ENCODE measurements at places on chromosomes 7 and 10.

- no peak for DNase-seq
These were observed 42.2 kb upstream of the SRGN start for GRCh38 chr10:69045441-69046300.

GRCh38 chr7:157010588-157011332 is at the start of gene MNX1:
MNX1 (minus strand) TSS chr7:157010663; CDS start chr7:157010350, 313 bp downstream.
- no peak for DNase-seq

GRCh38 chr7:30815388-30815854 is 44.2 kb downstream of the MINDY4 start:
- DNase-seq = no peak

DNA sequence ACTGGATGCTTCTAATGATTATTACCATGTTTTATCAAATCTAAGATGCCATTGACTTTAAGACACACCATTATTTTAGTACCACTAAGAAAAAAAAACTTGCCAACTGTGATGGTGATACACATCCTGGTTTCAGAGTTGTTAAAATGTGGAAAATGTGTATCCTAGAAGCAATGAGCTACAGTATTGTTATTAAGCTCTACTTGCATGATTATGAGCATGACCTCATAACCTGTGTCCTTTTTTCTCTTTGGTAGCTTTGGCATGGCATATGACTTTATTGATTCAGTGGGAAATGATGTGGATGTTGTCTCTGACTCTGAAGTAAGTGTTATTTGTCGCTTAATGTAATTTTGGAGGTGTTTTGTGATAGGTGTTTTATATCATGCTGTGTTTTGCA is 3.3 kb downstream of the EDRF1 start:
- no peak for DNase-seq

- DNase-seq = no peak
These were observed 12.0 kb upstream of the AOAH start for GRCh38 chr7:36736090-36736898.

Data from esophagus squamous epithelium (tissue), 5 donors.